ENCODE measurements at places on chromosomes 1 and 21. TPM values are rescaled to one million over a fixed set of nuclear protein-coding genes. Genes with fewer than 3 reads are reported as not detected.

Gene OR2G6
- not detected for total RNA-seq

Gene ST6GALNAC5
- total RNA-seq, result 3.8 TPM

GRCh38 chr1:247548769-247549182, at the start of gene GCSAML:
GCSAML (plus strand) TSS chr1:247549134; CDS start chr1:247549192, 58 bp downstream.
- no peak for DNase-seq

- DNase-seq, result peak; percentile 69
These were observed 3.0 kb downstream of the ZC3H12A start for GRCh38 chr1:37477198-37477931.

DNA sequence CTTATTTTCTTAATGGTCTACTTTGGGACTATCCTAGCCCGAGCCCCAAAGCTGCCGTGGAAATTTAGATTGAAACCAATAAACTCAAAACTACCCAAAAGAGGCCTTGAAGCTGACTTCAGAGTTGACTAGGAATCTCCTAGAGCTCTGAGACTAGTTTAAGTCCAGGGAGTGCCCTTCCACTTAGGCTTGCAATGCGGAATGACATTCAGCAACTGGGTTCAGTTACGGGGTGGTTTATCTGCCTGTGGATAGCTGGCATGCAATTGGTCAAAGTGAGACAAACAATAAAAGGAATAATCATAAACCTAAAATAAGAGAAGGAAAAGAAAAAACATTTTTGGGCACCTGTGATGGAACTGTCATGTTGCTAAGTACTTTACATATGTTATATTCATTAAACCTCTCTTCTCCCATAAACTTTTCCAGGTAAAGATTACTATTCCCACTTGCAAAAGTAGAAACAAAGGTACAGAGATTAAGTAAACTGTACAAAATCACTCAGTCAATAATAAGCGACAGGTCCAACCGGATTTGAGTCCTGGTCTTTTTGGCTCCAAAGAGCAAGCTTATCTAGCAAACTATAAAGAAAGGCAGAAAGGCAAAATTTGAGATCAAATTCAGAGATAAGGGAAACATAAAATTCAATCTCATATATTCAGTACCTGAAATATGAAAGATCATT, 56.5 kb downstream of the GPATCH2 start:
- DNase-seq, result no peak

DNA sequence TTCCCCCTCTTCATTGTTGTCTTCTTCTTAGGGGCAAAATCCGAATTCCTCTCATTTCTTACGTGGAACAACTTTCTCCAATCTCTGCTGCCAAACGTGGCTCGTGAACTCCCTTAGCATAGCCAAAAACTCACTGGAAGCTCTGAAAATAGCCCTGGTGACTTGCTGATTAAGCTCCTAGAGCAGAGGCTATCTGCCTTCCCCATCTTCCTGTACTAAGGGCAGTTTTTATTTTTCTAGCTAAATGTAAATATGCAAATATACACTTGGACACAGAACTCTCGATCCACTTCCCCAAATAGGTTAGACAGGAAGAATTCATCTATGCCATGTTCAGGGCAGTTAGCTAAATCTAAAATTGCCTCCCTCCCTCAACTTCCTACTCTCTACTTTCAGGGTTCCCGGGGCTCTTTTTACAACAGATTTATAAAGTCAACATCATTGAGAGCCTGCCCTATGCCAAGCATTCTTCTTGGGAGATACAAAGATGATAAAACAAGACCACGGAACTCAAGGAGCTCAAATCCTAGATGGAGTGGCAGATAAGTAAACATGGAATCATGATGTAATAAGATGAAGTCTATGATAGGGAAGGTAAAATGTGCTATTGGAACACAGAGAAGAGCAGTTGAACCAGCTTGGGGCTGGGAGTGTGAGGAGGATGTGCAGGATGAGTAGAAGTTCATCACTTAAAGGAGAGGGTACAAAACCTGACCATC, 59.4 kb upstream of the FMOD start:
- no peak for DNase-seq

DNA sequence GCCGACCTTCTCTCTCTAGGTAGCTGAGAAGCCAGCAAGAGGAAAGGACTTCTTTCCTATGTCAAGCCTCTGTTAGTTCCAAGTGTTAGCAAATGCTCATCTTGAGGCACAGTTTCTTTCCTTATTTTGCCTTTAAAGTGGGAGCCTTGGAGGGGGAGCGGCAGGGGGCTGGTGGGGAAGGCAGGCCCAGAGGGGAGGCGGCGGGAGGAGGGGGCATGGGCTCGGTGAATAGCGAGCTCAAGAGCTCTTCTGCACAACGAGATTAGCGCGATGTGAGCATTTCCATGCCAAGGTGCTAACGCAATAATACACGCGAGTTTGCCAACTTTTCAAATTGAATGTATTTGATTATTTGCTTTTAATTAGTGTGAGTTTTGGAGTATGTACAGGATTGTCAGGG, 372.6 kb downstream of the RPS6KC1 start:
- no peak for DNase-seq

GRCh38 chr1:58580186-58580585, 3.1 kb upstream of the TACSTD2 start:
- no peak for DNase-seq

Gene TFF3
- 1.5 TPM for total RNA-seq

- no peak for DNase-seq
These were observed 309.5 kb downstream of the KIF26B start for GRCh38 chr1:245464290-245464689.

Gene SYT6
- total RNA-seq, result 77.2 TPM

Gene OR2T2
- total RNA-seq, result not detected

All from H9 (cell line).